ENCODE measurements at places on chromosomes 6 and 20.

GRCh38 chr6:31040801-31041200 is 30.5 kb downstream of the MUC22 start:
- no peak for DNase-seq

- no peak for DNase-seq
These were observed 129.4 kb downstream of the CDH26 start for GRCh38 chr20:60087563-60088105.

DNA sequence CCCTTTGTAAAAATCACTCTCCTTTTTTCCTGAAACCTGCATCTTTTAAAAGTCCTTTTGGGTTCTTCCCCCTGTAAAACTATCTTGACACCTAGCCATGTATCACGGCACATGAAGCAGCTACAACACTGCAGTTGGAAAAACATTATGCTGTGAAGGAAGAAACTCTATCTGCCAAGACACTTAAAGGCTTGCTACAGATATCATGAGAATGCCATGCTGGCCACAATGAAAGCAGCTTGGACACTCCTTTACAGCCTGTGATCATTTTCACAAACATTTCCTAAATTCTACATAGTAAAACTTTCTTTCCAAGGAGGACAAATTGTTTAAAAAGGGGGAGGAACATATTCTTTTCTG is 31.8 kb downstream of the CNKSR3 start:
- DNase-seq, result no peak

GRCh38 chr6:64006246-64006645 is 370.6 kb downstream of the PHF3 start:
- DNase-seq, result no peak

DNA sequence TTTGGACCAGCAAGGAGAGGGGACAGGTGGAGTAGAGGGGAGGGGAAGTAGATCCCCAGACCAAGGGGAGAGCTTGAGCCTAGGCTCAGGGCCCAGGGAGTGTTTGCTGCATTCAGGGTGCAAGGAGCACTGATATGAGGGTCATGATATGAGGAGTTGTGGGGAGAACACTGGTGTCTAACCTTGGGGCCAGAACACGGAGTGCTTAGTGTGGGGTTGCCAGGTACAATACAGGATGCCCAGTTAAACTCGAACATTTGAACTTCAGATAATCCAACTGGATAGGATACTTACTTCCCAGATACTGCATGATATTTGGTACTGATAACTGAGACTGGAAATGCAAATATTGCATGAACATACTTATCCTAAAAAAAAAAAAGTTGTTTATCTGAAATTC is 2.4 kb downstream of the SLC22A1 start:
- DNase-seq, result no peak

GRCh38 chr20:3209257-3209945 is at the start of gene ITPA:
Gene ITPA (plus strand): TSS chr20:3209498. CDS start chr20:3209552, 54 bp downstream.
- DNase-seq, result peak; percentile 53

- peak; percentile 24 for DNase-seq
These were observed 18.1 kb downstream of the PPP1R3G start for GRCh38 chr6:5103250-5103649.

DNA sequence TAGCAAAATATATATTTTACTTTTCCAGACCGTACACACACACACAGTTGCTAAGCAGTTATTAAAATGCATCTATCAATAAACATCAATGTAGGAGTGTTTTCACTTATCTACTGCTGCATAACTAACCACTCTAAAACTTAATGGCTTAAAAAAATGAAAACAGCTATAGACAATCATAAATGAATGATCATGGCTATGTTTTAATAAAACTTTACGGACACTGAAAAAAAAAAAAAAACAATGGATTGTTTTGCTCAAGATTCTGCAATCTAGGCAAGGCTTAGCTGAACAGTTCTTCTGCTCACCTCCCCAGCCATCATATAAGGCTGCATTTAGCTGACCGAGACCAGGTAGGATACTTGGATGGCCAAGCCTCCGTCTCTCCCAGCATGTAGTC is 125.4 kb upstream of the CCDC28A start:
- DNase-seq, result no peak

DNA sequence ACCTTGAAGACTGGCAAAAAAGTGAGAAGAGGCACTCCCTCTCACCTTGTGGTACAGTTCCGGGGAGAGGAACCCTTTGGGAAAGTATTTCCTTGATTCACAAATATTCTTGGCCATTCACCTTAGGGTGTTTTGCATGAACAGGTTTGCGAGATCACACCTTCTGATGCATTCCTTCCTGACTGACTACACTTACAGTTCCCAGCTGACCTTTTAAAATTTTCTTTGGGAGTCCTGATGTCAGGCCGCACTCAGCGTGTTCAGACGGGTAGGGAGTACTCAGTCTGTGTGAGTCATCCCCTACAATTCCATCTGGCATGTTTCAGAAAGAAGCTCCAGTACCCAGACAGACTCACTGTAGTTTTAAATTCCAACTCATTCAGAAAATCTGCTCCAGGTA is 1.7 kb downstream of the ADGRF4 start:
- DNase-seq, result peak; percentile 71

DNA sequence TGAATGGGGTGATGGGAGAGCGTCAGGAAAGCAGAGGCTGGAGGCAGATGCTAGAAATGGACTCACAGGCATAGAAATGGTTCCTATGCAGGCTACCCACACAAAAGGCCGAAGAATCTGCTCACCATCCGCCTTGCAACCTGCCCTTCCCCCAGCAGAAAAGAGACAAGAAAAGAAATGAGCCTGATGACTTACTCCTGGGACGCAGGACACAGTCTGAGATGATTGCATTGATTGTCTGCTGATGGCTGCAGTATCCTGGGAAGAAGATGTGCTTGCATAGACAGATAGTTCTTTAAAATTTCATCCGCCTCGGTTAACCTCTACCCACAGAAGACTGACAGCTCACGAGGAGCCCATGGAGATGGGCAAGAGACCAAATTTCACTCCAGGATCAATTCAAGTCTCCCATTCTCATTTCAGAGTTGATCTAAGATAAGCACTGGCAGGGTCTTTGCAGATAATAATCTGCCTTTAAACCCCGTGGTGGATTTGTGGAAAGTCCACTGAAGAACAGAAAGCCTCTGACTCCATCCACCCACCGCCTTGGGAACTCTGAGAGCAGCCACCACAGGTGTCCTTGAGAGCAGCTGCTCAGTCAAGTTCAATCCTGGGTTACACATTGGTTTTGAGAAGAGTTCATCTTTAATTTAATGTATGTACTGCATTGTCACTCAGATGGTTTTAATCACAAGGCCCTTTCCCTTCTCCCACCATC is 7.2 kb downstream of the AGPAT4 start:
- no peak for DNase-seq

DNA sequence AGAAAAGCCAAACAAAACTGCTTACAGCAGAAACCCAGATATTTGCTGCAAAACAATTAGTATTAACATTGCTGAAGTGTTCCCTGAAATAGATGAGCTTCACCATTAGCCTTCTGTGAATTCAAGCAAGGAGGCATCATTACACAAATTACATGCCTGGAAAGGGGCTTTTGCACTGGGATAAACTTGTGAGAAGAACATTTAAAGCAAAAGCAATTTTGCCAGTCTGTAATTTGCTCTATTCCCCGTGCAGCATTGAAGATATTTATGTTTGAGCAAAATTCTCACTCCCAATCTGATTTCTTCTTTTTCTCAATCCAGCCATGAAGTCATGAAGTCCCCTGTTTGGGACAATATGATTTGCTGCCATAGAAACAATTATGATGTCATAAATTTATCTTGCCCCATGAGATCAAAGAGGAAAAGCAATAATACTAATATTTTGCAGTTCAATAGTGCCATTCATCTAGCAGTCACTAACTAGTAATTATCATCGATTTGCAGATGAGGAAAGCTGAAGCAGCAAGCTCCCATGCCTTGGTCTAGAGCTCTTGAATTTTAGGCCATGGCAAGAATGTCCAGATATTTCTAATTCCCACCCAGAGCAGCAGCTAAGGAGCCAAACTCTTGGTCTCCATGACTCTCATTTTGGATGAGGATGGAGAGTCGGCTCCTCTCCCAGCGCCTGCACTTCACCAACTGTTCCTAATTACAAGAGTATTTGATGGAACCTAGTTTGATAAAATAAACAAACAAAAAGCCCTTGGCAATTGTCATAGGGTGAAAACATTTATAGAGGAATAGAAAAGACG is 49.5 kb upstream of the CCN6 start:
- no peak for DNase-seq

DNA sequence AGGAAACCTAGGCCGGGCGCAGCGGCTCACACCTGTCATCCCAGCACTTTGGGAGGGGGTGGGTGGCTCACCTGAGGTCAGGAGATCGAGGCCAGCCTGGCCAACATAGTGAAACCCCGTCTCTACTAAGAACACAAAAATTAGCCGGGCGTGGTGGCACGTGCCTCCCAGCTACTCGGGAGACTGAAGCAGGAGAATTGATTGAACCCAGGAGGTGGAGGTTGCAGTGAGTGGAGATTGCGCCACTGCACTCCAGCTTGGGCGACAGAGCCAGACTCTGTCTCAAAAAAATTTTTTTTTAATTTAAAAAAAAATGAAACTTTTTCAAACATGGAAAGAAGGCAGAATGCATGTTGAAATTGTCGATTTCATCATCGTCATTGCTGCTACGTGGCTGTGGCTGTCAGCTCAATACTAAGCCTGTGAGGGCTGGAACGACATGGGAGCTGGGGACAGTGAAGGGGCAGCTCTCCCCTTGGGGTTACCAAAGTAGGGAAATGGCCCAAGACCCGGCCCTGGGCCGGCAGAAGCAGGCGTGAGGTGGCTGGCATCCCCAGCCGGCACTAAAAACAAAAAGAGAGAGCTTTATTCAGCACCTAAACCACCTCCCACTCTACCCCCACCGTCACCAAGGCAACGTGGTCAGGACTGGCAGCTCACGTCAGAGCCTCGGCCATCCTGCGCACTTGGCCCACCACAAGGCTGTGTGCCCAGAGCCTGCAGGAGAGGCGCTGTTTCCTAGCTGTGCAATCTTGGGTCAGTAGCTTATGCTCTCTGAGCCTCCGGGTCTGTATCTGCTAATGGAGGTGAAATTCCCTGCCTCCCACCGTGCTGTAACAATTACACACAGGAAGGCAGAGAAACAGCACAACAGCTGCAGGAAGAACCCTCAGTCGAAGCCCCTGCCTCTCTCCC is 30.8 kb downstream of the AGPAT4 start:
- no peak for DNase-seq

- peak; percentile 52 for DNase-seq
These were observed 74.1 kb upstream of the PAK5 start for GRCh38 chr20:9912858-9913434.

DNA sequence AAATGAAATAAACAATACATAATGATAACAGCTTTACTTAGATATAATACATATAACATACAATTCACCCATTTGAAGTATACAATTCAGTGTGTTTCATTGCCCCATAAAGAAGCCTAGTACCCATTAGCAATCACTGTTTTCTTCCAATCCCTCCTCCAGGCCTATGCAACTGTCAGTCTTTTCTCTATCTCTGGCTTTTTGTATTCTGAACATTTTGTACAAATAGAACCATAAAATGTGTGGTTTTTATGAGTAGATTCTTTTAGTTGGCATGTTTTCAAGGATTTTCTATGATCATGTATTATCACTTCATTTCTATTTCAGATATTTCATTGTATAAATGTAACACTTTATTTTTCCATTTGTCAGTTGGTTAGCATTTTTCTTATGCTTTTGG is 54.6 kb upstream of the MYO6 start:
- no peak for DNase-seq

- DNase-seq, result no peak
These were observed 1106.2 kb upstream of the GJE1 start for GRCh38 chr6:141026504-141026903.

DNA sequence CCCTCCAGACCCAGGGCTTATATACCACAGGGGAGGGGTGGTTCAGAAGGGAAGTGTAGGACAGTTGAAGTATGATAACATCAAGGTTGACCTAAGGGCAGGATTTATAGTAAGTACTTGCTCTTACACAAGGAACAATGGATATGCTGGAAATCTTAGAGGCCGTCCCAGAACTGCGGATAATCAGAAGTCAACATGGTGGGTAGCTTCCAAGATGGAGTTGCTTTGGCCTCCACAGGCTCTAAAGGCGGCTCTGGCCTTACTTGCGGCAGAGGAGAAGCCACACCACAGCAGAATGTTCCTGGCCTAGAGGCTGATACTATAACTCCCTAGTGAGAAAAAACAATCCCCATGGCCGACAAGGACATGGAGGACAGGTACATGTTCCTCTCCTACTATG is 344.7 kb downstream of the CDC5L start:
- DNase-seq, result no peak

- no peak for DNase-seq
These were observed 47.2 kb upstream of the TMEM244 start for GRCh38 chr6:129908356-129908755.

DNA sequence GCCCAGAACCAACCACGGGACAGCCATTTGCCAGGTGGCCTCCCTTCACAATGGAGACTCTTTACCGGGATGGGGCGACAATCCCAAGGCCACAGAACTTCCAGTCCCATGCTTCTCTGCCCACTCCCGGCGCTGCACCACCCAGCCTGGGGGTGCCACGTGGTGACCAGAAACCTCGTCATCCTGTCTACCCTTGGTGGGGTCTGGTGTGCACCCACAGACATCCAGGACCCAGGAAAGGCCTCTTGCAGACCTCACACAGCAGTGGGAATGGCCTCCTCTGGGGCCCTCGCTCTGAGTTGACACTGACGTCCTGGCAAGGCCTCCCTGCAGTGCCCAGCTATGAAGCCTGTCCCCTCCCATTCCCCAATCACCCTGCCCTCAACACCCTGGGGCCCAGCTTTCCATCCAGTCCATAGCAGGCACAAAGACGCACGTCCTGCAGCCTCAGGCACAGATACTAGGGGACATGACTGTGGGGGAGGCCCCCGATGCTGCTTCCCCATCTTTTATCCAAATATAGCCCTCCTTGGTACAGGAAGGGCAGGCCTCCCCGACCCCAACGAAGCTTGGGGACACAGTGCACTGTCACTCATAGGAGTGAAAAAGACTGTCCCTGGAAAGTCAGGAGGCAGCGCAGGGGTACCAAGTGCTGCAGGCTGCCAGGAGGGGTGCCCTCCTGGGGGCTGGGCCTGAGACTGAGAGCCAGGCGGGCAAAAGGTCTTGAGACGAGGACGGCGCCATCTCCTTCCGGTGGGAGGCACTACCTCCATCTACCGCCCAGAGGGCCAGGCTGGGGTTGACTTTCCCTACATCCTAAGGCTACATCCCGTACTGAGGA is 7.2 kb downstream of the CST7 start:
- no peak for DNase-seq

- no peak for DNase-seq
These were observed 12.1 kb upstream of the EXOC2 start for GRCh38 chr6:705047-705446.

DNA sequence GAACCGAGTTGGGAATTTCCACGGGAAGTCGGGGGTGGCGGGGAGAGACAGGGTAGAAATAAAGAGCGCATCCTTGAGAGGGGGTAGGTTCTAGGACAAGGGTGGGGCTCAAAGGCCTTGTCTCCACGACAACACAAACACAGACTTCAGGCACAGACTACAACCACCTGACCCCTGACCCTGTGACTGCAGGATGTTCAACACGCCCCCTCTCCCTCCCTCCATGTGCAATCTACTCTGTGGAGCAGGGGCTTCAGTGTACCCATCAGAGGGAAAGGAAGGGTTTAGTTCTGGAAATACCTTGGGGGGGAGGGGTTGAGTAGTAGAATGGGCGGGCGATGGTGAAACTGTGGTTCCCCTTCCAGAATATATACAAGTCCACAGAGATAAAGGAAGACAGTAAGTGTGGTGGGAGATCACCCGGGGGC is 651 bp upstream of the TAPBP start:
- peak; percentile 84 for DNase-seq

GRCh38 chr6:41027241-41027640 is 11.8 kb downstream of the UNC5CL start:
- DNase-seq, result no peak
